ENCODE measurements at places on chromosomes 11 and 22. TPM values are rescaled to one million over a fixed set of nuclear protein-coding genes. Genes with fewer than 3 reads are reported as not detected.

DNA sequence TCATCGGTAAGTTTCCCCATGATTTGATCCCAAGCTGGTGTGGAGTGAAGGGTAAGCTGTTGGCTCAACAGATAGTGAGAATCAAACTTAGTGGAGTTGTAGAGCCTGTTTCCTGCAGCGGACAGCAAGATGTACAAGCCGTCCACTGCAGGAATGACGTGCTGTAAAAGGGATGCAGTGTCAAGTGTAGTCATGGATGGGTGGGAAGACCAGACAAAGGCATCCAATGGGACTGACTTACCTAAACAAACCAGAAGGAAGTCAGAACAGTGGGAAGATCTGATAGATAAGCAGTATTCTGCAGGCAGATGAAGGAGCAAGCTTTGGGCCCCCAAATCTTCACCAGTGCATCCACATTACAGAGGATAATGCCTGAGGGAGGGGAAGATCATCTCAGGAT lies 8.8 kb downstream of the ZBTB16 start:
- no peak for DNase-seq

NCF4 gene
- not detected for total RNA-seq

GRCh38 chr22:24696551-24697001 lies 77.9 kb downstream of the PIWIL3 start:
- DNase-seq, result no peak

GAS2L1 gene
- total RNA-seq, result 47.0 TPM

DNA sequence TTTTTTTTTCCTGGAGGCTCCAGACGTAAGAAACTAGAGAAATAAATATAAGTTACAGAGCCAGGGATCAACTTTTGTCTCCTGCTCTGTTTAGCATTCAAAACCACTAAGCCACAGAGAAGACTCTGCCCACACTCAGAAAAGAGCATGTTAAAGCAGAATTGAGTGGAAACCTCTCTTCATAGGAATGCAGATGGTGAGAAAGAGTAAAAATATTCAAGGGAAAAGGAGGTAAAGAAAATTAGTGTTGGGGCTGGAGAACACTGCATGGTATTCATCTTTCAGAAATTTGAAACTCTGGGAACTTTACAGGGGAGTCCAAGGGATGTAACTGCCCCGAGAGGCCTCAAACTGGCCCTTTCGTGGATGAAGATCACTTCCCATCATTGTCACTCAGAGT lies 65.1 kb downstream of the CLMP start:
- no peak for DNase-seq

- no peak for DNase-seq
These were observed 53.4 kb downstream of the SCGB1A1 start for GRCh38 chr11:62472063-62472884.

LGALS1 gene
- 7,713 TPM for total RNA-seq

DNA sequence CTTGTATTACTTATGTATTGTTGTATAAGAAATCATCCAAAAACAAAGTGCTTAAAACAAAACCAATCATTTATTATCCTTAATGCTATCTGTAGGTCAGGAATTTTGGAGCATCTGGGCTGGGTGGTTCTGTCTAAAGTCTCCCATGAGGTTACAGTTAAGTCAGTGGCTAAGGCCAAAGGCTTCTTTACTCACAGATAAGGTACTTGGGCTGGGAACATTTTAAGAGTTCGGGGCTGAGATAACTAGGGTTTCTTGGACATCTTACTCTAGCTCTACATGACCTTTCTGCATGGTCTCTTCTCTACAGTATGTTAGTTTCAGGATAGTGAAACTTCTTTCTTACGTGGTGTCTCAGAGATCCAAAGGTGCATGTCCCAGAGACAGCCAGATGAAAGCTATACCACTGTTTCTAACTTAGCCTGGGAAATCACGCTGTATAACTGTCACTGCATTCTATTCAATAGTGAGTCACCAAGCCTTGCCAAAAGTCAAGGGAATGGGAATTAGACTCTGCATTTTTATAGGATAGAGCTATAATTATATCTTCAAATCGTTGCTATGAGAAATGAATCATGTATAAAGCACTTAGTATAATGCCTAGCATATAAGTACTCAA lies 29.6 kb downstream of the SOX6 start:
- DNase-seq, result no peak

DNA sequence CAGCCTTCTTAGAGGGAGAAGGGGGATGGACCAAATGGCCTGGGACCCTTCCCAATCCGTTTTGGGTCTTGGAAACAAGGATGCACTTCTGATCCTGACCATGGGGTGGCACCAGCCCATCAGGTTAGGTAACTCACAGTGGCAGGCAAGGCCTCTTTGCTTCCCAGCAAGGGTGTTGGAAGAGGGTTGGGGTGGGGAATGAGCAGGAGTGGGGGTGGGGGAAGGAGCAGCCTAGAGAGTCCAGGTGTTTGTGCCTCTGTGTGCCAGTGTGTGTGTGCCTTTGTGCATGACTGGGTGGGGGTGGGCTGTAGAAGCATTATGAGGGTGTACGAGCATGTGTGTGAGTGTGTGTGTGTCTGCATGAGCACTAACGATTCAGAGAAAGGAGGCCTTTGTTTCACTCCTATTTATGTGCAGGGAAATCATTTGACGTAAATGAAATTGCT lies 213.1 kb downstream of the INSC start:
- no peak for DNase-seq

SAA4 gene
- total RNA-seq, result not detected

DNA sequence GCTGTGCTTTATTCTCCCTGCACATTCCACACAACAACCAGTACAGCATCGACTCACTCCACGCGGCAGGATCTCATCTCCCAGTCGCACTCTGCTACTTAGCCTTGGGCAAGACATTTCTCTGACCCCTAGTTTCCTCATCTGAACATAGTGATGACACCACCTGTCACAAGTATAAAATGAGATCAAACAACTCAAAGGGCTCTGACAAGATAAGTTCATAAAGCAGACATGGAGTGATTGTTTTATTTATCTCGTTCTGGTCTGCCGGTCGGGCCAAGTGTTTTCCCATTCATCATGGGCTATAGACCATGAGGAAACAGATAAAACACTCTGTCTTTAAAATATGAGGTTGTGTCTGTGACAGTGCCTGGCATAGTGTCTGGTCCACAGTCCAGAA lies 35.0 kb downstream of the DSCAML1 start:
- DNase-seq, result no peak

- DNase-seq, result no peak
These were observed 45.0 kb downstream of the OR4D9 start for GRCh38 chr11:59556115-59556916.

- DNase-seq, result no peak
These were observed 61.7 kb downstream of the BRD1 start for GRCh38 chr22:49765951-49766350.

RELT gene
- total RNA-seq, result 18.5 TPM

DNA sequence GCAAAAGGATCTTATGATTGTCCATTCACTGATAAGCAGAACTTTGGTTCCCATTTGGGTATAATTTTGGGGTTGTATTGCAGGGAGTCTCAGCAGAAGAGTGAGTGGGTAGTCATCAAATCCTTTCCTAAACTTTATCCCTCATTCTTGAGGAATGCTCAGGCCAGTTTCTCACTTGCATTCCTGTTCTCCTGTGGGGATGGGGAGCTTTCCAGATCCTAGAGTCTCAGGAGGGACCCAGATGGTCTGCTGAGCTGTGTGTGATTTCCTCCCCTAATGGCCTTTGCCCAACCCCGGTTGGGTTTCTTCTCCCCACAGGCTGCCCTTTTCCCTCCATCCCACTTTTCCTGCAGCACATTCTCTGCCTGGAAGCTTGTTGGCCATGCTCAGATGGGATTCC lies 79.9 kb downstream of the MIAT start:
- no peak for DNase-seq

- no peak for DNase-seq
These were observed at the start of gene PKNOX2 for GRCh38 chr11:125164422-125165110. PKNOX2 (plus strand) TSS chr11:125164751; CDS start chr11:125351306, 186,555 bp downstream.

SLC17A6 gene
- not detected for total RNA-seq

GRCh38 chr11:19800162-19800561 lies 87.5 kb downstream of the NAV2 start:
- no peak for DNase-seq

GRCh38 chr22:48277868-48278581 lies 1515.6 kb downstream of the TBC1D22A start:
- no peak for DNase-seq

APOA4 gene
- total RNA-seq, result not detected

DNA sequence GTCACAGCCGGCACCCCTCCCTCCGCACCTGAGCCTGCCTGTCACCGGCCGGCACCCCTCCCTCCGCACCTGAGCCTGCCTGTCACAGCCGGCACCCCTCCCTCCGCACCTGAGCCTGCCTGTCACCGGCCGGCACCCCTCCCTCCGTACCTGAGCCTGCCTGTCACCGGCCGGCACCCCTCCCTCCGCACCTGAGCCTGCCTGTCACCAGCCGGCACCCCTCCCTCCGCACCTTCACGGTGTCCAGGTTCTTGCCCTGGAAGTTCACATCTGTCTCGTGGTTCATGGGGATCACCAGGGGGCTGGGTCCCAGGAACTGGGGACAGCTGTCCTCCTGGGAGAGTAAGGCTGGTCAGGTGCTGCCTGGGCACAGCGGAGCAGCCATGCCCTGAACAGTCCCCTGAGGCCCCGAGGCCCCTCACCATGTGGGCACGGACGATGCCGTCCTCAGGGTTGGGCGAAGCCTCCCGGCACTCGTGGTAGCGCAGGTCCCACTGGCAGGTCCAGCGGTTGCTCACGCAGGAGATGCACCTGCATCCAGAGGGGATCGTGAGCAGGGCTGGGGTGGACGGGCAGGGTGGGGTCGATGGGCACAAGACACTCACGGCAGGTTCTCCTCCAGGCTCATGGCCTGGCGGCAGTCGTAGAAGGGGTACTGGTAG lies 15.5 kb upstream of the MAPK11 start:
- no peak for DNase-seq

- no peak for DNase-seq
These were observed 23.3 kb upstream of the POU2AF1 start for GRCh38 chr11:111402411-111402810.

DNA sequence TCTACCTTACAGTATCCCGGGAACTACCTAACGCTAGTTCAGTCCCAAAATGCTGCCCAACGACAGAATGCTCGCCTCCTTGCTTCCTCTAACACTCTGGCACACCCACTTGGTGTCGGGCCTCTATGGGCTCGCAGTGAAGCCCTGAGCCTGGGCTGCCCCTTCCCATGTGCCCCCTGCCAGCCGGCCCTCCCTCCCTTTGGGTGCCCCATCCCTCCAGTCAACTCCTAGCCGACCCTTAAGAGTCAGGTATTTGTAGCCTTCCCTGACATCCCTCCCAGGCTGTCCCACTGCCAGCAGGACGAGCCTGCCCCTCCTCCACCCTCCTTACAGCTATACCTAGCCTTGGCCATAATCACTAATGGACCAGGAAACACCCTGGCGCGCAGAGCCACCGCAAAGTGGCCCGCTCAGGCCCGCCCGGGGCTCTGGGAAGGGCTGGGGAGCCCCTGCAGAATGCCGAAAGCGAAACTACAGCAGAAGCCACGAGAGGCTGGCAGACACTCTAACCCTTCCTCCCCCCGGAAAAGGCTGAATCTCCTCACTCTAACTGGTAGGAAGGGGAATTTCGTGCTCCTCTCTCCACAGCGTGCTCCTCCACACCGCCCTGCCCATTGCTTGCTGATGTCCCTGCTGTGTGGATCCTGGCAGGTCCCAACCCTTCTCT lies 8.2 kb downstream of the CBX7 start:
- DNase-seq, result no peak

DNA sequence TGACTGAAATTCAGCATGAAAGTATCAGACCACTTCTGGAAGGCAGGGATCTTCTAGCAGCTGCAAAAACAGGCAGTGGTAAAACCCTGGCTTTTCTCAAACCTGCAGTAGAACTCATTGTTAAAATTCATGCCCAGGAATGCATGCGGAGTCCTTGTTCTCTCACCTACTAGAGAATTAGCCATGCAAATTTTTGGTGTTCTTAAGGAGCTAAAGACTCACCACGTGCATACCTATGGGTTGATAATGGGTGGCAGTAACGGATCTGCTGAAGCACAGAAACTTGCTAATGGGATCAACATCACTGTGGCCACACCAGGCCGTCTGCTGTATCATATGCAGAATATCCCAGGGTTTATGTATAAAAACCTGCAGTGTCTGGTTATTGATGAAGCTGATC lies 19.1 kb downstream of the ZBTB44 start:
- DNase-seq, result no peak

DNA sequence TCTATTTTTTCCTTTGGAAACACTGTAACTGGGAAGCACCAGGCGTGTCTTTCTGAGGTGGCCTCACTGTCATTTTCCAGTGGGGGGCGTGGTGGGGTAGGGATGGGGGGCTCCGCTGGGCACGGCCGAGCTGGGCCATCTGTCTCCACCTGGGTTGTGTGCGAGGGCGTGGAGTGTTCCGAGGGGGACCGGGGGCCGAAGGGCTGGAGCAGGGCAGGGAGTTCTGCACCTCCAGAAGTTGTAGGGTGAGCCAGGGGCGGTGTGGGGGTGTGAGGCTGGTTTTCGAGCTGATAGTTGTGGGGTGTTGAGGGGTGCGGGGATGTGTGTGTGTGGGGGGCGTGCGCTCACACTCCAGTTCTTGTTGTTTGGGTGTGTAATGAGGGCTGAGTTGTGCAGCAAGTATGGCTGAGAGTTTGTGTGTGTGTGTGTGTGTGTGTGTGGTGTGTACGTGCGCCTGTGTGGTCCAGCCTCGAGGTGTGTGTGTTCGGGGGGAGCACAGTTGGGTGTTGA lies 10.8 kb downstream of the YPEL4 start:
- DNase-seq, result no peak

DNA sequence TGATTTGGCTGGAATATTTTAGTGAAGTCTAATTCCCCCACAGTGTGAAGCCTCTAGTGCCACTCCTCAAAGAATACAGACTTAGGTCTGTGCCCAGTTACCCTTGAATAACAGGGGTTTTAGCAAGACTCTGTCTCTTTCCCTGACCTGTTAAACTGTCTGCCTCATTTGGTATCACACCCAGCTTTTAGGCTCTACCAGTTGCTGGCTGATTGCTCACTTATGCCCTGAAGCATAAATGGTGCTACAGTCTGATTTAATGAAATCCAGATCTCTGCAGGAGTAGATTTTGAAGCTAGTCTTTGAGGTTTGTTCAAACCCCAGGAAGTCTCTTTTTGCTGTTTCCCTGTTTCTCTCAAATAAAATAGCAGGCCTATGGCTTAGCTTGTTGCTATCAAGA lies 45.2 kb upstream of the LIPT2 start:
- DNase-seq, result no peak

GRCh38 chr22:48257685-48258055 lies 1495.2 kb downstream of the TBC1D22A start:
- no peak for DNase-seq

KCNJ11 gene
- 1.0 TPM for total RNA-seq

DNA sequence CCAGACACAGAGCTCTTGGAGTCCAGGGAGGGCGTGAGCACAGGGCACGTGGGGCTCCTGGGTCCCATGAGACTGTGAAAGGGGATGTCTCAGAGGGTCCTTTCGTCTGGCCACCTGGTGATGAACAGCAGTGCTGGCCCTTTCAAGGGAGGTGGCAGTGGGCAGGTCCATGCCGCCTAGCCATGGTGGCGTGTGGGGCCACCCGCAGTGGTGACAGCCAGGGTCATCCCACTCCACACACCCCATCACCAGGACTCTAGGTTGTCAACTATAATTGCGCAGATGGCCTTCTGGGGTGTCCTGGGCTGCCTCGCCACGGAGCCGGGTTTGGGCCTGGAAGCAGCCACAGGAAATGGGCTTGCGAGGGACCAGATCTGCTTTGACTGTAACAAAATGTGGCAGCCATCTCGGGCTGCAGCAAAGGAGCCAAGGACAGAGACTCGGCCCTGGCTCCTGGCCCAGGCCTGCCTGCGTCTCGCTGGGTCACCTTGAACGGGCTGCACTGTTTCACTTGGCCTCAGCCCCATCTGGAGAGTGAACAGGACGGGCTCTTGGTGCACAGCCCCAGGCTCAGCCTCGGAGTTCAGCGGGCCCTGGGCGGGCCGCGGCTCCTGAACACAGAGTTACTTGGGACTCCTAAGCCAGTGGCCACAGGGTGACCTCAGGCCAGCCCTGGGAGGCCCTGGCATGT lies 1350.5 kb downstream of the BRD1 start:
- no peak for DNase-seq

INSC gene
- total RNA-seq, result 0.18 TPM
